ENCODE measurements at places on chromosomes 13 and 19. TPM values are rescaled to one million over a fixed set of nuclear protein-coding genes. Genes with fewer than 3 reads are reported as not detected.
A peak's percentile ranks its signal among the peaks of the same experiment; 100 is the strongest.

KLK10 gene
- not detected for total RNA-seq

CGB5 gene
- total RNA-seq, result not detected

ZNF90 gene
- total RNA-seq, result 1.4 TPM

- DNase-seq, result no peak
Observed at GRCh38 chr13:112233716-112234115, 142.4 kb upstream of the SPACA7 start.

OXGR1 gene
- total RNA-seq, result not detected

DNA sequence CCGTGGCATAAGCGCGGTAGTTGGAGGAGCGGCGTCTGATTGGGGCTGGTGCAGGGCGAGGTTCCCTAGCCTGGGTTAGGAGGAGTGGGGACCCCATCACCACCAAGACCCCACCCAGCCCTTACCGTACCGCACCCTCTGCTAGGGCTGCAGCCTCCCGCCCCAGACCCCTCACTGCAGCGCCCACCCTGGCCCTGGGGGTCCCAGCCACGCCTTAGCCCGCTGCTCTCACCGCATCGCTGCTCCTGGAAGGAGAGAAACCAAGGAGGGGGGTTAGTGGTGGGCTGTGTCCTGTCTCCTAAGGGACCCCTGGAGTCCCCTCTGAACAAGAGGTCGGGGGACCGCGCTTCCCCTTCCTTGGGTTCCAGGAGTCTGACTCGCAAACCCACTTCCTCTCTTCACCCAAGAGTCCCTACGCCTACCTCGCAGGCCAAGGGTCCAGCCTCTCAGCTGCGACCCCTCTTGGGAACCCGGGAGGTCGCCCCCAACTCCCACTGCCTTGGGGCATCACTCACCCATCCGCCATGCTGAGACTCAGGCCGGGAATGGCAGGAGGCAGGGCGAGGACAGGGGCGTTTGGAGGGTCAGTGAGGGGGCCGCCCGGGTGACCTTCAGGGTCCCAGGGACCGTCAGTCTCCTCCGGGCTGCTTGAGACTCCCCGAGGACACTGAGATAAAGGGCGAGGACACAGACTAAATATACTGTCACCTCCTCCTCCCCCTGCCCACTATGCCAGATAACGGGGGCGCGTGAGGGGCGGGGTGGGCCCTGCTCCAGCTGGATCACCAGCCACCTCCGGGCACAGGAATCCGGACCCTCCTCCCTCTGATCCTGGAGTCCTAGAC is at the start of gene TNNI3:
TSS of gene TNNI3 (minus strand) at position 669 of the 845 bp plus-strand sequence. CDS start at position 526, 143 bp downstream.
- DNase-seq, result no peak

DNA sequence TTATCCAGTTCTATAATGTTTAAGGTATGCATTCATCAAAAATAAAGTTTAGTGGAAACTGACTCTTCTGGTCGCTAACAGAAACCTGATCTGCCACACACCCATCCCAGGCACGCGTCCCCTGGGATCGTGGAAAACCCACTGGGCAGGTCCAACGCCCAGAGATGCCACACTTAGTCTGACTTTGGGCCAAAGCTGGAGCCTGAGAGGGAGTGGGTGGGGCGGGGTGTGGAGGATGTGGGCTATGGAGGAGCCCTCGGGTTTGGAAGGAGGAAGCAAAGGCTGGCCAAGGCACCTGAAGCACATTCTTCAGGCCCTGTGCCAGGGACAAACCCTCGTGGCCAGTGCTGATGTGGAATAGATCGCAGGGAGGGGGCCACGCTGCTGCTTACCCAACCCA is 2.5 kb downstream of the IGFL1 start:
- DNase-seq, result no peak

GRCh38 chr19:18023622-18024251 is 15.8 kb downstream of the ARRDC2 start:
- no peak for DNase-seq

ABCA7 gene
- total RNA-seq, result 21.6 TPM

GRCh38 chr19:50723069-50723468 is at the start of gene CLEC11A:
Gene CLEC11A (plus strand): TSS chr19:50723364. CDS start chr19:50723526, 162 bp downstream.
- DNase-seq, result peak; percentile 79

VSTM1 gene
- not detected for total RNA-seq

DNA sequence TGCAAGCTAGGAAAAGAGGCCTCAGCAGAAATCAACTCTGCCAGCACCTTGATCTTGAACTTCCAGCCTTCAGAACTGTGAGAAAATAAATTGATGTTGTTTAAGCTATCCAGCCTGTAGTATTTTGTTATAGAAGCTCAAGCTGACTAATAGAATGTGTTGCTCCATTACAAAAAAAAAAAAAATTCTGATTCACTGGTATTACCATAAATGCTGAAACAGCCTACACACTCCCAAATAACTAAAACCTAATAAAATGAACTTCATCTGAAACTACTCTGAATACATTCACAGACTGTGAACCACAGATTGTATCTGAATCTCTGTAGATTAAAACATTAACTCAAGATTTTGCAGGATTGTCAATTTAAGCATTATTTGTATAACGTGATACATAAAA is 49.5 kb downstream of the RAP2A start:
- no peak for DNase-seq

GRCh38 chr19:55091955-55092354 is 16.3 kb downstream of the EPS8L1 start:
- DNase-seq, result no peak

DCLK1 gene
- 80.0 TPM for total RNA-seq

- DNase-seq, result no peak
Observed at GRCh38 chr13:99935772-99936171, 35.8 kb downstream of the ZIC5 start.

GRCh38 chr13:48144413-48145035 is 49.6 kb upstream of the MED4 start:
- DNase-seq, result peak; percentile 81

- no peak for DNase-seq
Observed at GRCh38 chr13:41554626-41555386, 97.5 kb downstream of the RGCC start.

TNNI3 gene
- not detected for total RNA-seq

GRCh38 chr19:50794074-50794875 is 4.1 kb downstream of the ACP4 start:
- DNase-seq, result no peak

GRCh38 chr13:104597546-104598180 is 1531.4 kb upstream of the SLC10A2 start:
- DNase-seq, result no peak

DNA sequence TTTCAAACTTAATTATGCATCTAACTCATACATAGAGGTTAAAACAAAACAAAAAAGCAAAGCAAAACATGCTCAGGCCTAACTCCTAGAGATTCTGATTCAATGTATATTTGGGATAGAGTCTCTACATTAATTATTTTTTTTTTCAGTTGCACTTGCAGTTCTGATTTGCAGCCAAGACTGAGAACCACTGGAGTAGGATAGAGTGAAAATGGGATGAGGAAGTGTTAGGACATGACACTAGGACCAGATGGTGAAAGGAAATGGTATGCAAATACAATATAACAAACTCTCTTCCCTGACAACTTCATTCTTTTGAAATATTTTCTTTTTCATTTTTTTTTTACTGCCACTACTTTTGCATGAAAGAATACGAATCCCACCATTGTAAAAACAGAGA is 1.8 kb downstream of the CCDC122 start:
- no peak for DNase-seq

DNA sequence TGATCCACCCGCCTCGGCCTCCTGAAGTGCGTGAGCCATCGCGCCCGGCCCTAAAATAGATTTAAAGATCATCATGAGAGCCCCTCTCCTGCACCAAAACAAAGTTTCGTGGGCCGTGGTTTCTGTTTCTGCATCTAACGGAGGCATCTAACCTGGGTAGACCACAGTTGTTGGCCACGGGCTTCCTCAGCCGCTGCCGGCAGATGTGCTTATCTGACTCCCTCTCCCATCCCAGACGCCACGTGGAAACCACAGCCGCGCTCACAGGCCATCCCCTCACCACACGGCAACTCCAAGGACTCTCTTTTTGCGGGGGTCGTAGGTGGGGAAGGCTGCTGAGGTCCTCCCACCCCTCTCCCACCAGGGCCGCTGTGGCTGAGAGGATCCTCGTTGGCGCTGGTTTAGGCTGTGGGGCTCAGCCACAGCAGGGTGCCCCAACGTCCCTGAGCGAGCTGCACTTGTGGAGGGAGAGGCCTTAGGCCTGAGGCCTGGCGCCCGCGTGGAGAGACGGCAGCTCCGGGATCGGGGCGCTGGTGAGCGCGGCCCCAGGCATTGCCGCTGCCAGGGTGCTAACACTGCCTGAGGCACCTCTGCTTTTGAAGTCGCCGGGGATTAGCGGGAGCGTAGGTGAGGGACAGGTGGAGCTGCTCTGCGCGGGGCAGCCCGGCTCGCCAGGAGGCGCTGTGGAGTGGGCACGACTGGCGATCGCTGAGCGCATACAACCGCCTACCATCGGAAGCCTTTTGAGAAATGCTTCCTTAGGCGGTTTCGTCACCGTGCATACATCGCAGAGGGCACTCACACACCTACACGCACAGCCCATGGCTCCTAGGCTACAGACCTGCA is 8.9 kb downstream of the ZSCAN1 start:
- DNase-seq, result no peak

DNA sequence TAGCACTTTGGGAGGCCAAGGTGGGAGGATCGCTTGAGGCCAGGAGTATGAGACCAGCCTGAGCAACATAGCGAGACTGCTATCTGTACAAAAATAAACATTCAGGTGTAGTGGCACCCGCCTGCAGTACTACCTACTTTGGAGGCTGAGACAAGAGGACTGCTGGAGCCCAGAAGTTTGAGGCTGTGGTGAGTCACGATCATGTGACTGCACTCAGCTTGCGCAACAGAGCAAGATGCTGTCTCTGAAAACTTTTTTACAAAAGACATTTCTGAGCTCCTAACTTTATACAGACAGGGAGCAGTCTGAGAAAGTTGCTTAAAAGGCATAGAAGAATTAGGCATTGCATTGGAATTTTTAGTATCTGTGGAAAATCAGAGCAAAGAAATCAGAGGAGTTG is 10.4 kb upstream of the TBC1D4 start:
- DNase-seq, result peak; percentile 16

GRCh38 chr13:114282041-114282670 is 755 bp downstream of the UPF3A start:
- DNase-seq, result peak; percentile 68

- peak; percentile 87 for DNase-seq
Observed at GRCh38 chr19:8342684-8343482, at the start of gene KANK3. Gene KANK3 (minus strand): TSS chr19:8343262. CDS start chr19:8337828, 5,434 bp downstream.

- DNase-seq, result no peak
Observed at GRCh38 chr19:40175820-40176219, 15.4 kb upstream of the MAP3K10 start.

GRCh38 chr19:34504809-34505291 is 23.3 kb downstream of the WTIP start:
- no peak for DNase-seq

GRCh38 chr13:113397608-113398425 is 33.9 kb upstream of the GRTP1 start:
- DNase-seq, result no peak

GRCh38 chr19:42184401-42184861 is 33.0 kb downstream of the DEDD2 start:
- DNase-seq, result peak; percentile 95

DNA sequence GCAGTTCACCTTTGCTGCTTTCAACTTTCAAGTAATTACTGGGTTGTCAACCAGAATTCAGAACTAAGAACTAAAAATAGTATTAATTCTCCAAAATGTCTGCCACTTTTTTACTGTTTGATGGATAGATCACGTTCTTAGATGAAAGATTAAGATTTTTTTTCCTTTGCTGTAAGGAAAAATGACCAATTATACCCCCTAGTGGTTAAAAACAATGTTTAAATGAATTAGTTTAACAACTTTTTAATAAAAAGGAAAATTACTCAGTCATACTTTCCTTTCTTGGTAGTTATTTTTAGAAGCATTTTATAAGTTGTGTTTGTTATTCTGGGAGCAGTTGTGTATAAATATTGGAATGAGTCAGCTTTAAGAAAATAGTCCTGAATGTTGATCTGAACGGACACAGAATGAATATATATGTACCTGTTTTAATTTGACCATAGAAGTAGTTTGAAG is 4.6 kb downstream of the TM9SF2 start:
- DNase-seq, result peak; percentile 45
